Glomerular endothelial cell (primary cell): ENCODE measurements at places on chromosomes 11 and 22. TPM values are rescaled to one million over a fixed set of nuclear protein-coding genes. Genes with fewer than 3 reads are reported as not detected.
A peak's percentile ranks its signal among the peaks of the same experiment; 100 is the strongest.

- DNase-seq: no peak
These were observed 8.4 kb upstream of the CEP295 start for GRCh38 chr11:93653080-93653479.

DNA sequence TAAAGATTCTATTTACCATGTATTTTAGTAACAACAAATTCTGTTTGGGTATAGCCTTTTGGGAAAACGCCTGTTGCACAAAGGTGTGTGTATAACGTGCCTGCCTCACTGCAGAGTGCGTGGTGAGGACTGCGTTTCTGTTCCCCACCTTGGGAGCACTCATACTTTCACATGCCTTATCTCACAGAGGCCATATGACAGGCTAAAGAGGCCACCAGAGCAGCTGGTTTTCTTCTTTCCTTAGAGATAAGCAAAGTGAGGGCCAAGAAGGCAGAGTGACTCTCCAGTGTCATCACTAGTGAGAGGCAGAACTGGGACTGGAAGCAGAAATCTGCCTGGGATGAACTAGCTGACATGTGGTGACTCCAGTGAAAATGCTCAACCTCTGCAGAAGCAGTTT, 369.2 kb upstream of the NARS2 start:
- no peak for DNase-seq

- no peak for DNase-seq
These were observed 49.7 kb downstream of the EXT2 start for GRCh38 chr11:44145011-44145775.

C11orf86 gene
- total RNA-seq: not detected in 2 replicates

DNA sequence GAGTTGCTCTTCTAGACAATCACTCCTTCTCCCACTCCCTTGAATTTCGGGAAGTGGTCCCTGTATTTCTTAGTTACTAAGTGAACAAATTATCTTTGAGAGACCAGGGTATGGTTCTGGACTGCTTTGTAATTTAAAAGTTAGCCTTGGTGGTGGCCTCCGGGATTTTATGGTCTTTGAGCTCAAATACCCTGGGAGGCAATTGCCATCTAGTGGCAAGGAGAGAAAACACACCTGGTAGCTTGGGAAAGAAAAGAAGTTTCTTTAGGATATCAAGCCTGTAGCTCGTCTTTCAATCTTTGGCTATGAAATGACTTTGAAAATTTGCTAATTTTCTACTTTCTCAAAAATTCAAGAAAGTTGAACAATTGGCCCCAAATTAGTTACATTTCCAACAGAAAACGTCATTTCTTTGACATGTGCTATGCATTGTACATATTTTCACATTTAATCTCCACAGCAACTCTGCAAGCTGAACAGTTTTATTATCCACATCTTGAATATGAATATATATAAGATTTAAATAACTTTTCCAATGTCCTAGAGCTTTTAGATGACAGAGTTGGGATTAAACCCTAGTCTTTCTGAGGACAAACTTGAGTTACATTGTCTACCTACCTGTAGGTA, 39.1 kb downstream of the MMP27 start:
- peak; percentile 14 for DNase-seq

LIN7C gene
- 20.6 and 23.6 TPM in 2 replicates for total RNA-seq

DNA sequence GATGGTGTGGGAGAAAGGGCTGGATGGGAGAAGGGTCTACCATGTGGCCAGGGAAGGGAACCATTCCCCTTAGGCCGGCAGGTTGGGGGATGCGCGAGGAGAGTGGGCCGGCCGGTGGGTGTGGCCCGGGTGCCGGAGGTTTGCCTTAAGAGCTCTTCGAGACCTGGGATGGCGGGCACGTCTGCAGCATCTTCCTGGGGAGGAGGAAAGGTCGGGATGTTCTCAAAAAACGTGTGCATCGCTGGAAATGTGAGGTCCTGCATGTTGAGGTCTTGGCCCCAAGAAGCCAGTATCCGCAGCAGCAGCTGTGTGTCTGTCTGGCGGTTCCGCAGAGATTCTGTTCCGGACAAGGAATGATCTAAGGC, 1.4 kb downstream of the NAV2 start:
- no peak for DNase-seq

GRCh38 chr11:14255238-14255534, 103.8 kb downstream of the RRAS2 start:
- no peak for DNase-seq

- no peak for DNase-seq
These were observed 22.9 kb downstream of the ATG13 start for GRCh38 chr11:46640036-46640788.

- no peak for DNase-seq
These were observed 65.0 kb downstream of the CWF19L2 start for GRCh38 chr11:107392611-107393010.

ANO1 gene
- 0.70 and 3.0 TPM in 2 replicates for total RNA-seq

- DNase-seq: no peak
These were observed 44.3 kb downstream of the FBLN1 start for GRCh38 chr22:45547016-45547345.

SLN gene
- 2.1 TPM in 1 of 2 replicates, not detected in the other for total RNA-seq

DNAJC24 gene
- 8.7 and 13.8 TPM in 2 replicates for total RNA-seq

DNA sequence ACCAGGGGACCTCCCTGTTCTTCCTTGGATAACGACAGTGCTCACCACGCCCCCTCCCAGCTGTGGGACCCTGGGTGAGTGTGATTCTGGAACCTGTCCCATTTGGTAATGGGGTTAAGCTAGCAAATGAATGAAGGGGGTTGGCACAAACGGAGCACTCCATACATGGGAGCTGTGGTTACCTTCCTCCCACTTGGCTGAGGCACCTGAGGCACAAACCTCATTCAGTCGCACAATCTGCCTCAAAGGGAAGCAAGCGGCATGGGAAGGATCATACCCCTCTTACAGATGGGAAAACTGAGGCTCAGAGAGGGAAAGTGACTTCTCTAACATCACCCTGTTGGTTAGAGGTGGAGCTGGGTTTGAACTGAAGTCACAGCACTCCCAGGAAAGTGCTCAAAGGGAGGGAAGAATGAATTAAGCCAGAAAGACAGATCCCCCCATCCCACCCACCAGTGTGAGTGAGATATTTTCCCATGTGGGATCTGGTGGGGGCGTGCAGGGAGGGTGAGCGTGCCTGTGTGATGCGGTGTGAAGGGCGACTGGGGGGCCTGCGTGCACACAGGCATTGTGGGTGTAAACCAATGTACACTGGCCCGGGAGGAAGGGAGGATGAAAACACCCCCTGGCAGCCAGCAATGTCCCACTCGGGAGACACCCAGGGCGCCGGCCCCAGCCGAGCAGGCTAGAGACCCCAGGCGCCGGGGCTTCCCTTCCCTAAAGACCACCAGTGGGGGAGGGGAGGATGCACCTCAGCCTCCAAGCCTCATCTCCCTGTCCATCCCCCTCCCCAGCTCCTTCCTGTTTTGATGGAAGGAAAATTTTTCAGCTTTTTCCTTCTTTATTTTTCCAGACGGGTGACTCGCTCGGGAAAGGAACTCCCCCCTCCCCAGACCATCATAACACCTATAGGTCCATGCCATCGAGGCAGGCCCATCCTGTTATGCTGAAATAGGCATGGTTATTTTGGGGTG, 8.0 kb upstream of the PDGFB start:
- DNase-seq: no peak

GRCh38 chr11:78365381-78365792, 52.2 kb downstream of the GAB2 start:
- DNase-seq: no peak

DNA sequence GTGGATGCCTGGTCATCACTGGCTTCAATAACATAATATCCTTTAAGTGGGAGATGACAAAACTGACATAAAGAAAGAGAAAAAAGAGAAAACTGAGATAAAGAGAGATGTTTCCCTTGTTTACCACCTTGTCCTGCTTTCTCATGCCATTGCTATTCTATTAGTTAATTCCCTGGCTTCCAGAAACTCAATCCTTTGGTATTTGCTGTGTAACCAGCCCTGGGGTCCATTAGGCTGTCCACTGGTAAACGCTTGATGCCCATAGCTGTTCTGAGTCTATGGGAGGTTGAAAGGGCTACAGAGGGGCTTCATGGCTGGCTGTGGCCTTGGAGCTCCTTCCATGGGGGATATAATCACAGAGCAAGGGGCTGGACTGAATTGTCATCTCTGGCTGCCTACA, 243.4 kb upstream of the PLET1 start:
- no peak for DNase-seq

SLCO2B1 gene
- 0.97 and 5.4 TPM in 2 replicates for total RNA-seq

DNA sequence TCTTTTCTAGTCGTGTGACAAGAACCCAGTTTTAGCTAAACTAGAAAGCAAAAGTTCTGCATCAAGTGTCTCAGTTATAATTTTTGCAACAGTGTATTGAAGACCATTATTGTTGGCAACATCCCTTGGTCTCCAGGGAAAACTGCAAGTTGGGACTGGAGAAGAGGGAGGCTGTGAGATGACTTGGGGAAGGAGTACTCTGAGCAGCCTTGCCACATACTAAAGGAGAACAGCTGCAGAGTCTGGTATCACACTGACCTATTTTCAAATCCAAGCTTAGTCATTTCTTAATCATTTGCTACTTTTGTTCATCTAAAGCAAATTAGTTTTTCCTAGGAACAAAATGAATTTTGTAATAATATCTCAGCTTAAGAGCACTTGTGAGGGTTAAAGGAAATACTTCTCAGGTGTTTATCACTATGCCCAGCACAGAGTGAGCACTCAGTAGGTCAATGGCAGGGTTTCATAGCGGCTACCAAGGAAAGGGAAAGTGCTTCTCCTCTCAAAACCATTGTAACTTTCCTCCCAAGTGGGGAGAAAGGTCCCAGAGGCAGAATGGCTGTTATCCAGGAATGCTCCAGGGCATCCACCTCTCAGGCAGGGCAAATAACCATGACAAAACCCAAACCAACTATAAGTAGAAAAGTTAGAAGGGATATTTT, 247.1 kb downstream of the C11orf87 start:
- DNase-seq: no peak

DNA sequence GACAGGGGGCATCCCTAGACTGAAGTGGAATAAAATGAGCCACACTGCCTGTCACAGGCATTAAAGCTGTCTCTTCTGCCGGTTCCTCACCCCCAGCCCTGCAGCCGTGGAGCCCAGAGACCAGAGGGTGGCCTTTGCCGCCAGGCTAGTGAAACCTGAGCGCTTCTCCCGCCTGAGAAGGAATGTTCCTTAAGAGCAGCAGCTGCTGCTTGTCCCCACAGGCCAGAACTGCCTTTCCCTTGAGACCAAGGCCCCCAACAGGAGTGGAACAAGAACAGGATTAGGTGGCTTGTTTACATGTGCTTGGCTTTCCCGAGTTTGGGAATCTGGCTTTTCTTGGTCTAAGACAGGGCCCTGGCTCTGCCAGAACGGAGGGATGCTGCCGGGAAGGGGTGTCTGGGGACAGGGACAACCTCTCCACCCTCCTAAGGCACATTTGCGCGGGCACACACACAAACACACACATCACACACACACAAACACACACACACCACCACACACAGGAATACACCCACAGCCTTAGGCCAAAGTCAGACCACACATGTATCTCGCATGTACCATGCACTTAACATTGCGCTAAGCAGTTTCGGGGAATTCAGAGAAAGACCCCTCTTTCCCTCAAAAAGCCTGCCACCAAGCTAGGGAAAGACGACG, 91.8 kb downstream of the FEZ1 start:
- no peak for DNase-seq

DNA sequence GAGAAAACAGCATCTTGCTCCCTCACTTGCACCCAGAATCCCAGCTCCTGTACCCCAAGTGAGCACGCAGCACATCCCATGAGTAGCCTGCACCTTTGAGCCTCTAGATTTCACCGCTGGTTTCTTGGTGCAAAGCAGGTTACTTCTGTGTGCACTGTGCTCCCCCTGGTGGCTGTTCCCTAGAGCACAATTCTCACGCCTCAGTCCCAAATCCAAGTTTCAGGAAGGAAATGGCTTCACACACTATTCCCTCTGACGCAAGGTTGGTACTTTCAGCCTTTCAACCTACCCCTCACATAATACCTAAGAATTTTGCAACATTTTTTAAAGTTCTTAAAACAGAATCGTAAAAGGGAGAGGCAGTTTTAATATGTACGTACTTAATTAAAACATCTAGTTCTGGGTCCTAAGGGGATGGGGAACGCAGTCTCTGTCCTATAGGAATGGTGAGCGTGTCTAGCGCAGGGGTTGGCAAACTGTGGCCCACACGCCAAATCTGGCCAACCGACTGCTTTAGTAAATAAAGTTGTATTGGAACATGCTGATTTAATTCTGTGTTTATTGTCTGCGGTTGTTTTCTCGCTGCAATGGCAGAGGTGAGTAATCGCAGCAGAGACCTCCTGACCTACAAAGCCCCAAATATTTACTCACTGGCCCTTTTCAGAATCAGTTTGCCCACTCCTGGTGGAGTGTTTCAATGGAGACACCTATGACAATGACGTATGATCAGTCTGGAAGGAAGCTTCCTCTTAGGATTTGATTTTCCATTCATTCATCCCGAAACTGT, 27.5 kb downstream of the DHCR7 start:
- DNase-seq: peak; percentile 27

CRYBB3 gene
- 0.58 TPM in 1 of 2 replicates, not detected in the other for total RNA-seq

DNA sequence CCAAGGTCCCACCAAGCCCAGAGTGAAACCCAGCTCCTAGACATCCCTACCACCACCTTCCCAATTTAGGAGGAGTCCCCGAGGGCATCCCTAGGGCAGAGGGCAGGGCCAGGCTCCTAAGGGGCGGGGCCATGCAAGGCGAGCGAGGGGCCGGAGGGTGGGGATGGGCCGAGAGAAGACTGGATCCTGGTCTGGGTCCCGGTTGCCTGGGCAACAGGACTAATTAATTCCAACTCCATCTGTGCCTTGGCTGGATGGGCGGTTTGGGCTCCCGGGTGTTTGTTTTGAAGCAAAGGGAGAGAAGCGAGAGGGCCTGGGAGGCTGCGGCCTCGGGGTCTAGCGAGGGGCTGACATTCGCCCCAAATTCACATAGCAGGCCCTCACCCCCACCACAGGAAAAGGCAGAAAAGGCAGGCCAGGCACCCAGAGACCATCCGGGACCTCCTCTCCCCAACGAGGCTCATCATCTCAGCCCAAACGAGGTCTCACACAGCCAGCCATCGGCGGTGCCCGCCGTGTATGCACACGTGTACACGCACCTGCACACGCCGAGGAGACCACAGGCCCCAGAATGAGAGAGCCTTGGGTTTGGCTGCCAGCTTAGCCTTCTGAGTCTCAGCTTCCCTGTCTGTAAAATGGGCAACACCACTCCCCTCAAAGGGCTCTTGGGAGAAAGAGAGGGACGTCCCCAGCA, 23.9 kb downstream of the ELFN2 start:
- no peak for DNase-seq

- no peak for DNase-seq
These were observed 17.7 kb upstream of the CDON start for GRCh38 chr11:126080161-126080941.

GP1BB gene
- 0.78 and 8.8 TPM in 2 replicates for total RNA-seq

DNA sequence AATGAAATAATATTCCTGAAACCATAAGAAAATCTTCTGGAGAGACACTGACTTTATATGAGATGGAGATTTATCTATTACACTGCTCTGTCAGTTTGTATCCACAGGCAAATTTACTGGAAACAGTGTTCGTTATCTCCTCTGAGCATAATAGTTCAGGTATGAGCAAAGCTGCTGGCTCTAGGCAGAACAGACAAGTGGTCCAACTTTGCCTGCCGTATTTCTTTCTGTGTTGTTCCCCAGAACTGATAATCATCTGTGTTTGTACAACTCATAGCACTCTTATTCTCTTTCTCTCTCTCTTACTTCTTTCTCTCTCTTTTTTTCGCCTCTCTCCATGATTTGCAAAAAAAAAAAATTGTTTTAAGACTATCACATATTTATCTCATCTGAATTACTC, 623.8 kb upstream of the CHORDC1 start:
- no peak for DNase-seq
